ENCODE measurements at places on chromosomes 13 and 19. TPM values are rescaled to one million over a fixed set of nuclear protein-coding genes. Genes with fewer than 3 reads are reported as not detected.

ZNF69 gene
- 0.58 TPM for polyA plus RNA-seq

KRTDAP gene
- not detected for polyA plus RNA-seq

DNA sequence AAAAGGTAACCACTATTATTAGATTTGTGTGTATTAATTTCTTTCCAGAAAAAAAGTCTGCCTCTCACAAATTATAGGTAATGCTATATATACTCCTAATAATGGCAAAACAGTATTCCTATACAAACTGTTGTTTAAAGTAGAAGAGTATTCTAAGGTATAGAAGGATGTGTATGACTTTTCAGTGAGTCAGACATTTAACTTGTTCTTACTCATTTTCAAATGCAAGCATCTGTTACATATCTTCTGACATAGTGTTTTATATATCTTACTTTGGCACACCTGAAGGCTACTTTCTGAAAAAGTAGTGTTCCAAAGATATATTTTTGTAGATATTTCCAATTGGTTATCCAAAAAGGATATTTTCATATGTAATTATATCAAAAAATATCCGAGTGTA, 3.5 kb upstream of the SLITRK5 start:
- DNase-seq: no peak

DNA sequence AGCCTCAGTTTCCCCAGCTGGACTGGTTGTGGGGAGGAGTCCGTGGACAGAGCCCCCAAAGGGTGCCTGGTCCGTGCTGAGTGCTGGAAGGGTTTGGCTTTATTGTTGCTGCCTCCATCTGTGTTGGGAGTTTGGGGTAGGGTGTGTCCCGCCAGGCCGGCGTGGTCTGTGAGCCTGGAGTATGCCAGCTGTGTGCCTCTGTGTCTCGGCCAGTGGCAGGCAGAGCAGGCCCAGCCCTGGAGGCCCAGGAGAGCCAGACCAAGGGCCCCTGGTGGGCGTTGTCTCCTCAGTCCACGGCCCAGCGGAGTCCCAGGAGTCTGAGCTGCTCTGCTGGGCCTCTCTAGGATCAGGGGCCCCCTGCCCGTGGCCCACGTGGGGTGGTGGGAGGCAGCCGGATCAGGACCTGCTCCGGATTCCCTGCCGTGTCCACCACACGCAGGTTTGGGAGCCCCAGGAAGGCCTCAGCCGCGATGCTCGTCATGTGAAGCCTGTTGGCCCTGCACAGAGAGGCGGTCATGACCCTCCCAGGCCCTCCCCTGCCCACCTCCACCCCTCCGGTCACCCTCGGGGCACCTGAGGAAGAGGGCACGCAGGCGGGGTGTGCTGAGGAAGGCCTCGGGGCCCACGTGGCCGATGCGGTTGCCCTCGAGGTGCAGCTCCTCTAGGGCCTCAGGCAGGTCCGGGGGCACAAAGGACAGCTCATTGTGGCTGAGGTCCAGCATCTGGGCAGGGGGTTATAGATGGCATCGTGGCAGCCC, 6.6 kb downstream of the PODNL1 start:
- DNase-seq: peak; percentile 28

GRCh38 chr13:52345631-52346251, 60.2 kb downstream of the THSD1 start:
- no peak for DNase-seq

DNA sequence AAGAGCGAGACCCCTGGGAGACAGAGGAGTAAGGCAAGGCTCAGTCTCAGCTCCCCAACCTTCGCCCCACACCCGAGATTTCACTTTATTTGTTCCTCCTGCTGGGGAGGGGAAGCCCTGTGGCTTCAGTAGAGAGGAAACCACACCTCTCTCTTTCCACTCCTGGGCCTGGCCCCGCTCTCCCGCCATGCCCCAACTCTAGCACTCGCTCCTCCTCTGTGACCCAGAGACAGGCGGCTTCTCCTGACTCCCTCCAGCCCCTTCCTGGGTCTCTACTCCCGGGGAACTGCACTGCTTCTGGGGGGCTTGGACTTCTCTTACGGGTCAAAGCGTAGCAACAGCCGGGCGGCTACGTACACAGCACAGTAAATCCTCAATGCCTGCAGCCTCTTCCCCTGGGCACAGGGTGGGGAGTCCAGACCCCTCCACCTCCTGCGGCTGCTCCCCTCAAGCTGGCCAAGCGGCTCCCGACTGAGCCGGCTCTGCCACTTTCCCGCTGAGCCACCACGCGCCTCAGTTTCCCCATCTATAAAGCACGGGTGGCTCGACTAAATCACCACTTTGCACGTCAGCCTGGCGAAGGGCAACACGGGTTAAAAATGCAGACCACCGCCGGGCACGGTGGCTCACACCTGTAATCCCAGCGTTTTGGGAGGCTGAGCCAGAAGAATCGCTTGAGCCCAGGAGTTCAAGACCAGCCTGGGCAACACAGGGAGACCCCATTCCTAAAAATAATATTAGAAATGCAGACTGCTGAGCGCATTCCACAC, 1.4 kb downstream of the RNF126 start:
- no peak for DNase-seq

DNA sequence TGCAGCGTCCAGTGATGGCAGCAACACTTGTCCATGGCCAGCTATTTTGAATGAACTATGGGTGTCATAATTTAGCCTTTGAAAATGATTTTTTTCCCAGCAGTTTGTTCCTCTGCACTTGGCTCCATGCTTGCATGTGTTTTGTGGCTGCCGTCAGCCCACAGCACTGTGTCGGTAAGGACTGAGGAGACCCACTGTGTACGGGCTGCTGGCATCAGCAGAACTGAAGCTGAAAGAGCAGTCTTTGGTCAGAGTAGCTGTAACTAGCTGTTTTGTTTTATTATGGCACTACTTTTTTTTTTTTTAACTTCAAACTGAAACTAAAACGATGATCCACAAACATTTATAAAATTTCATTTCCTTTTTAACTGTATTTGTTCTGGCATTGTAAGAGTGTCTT, 50.3 kb upstream of the TEX29 start:
- DNase-seq: no peak

- DNase-seq: no peak
Observed at GRCh38 chr19:11238781-11239376, 540 bp upstream of the ANGPTL8 start.

ADAMTS10 gene
- 5.9 TPM for polyA plus RNA-seq

DNA sequence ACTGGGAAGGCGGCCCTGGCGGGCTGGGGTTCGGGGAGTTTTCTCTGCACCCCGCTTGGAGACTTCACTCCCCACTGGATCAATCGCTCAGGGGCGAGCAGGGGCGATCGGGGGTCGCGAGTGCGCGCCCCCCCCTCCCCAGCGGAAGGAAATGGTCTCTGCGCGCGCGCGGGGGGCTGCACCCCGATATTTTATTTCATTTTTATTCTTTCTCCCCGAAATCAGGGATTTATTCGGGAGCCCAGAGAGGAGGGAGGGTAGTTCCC, 421 bp downstream of the ARID3A start:
- DNase-seq: no peak

- DNase-seq: peak; percentile 53
Observed at GRCh38 chr19:10102787-10103236, 334 bp upstream of the ANGPTL6 start.

- no peak for DNase-seq
Observed at GRCh38 chr13:40026174-40026585, 370.7 kb downstream of the COG6 start.

DNA sequence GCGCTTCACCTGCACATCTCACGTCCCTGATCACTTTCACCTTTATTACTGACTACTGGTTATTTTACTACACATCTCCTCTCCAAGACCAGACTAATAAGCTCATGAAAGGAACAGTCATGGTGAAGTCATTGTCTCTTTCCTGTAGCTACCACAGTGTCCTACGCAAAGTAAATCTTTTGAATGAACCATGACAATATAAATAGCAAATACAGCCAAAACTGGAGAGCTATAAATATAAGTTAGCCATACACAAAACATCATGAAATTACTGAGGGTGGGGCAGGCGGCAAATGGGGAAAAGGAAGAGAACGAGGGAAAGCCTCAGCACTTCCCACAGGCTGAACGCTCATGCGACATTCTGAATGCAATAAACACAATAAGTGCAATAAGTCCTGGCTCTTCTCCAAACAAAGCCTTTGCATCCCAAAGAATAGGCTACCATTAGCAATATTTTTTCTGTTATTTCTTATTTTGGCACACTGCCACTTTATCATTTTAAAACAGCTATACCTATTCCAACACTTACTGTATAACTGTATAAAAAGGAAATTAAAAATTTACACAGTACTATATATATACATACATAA, 62.5 kb downstream of the TUBGCP3 start:
- DNase-seq: no peak

DNA sequence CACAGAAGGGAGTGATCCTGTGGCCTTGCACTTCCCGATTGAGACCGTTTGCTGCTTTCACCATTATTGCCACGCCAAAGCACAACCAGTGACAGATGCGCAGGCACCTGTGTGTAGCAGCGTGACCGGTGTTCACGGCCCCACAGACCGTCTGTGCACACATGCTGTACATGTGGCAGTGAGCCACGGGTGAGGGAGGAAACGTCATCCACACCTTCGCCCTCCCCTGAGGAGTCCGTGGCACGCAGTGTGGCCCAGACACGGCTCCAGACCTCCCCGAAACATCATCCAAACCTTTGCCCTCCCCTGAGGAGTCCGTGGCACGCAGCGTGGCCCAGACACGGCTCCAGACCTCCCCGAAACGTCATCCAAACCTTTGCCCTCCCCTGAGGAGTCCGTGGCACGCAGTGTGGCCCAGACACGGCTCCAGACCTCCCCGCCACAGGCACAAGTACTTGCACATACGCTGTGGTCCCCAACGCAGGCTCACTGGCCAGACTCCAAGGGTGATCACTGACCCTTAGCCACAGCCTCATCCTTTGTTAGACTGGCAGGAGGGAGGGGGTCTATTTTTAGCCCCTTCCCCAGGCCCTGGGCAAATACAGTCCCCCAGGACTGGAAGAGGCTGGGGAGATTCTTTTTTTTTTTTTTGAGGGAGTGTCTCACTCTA, 7.9 kb upstream of the SHC2 start:
- DNase-seq: no peak

DNA sequence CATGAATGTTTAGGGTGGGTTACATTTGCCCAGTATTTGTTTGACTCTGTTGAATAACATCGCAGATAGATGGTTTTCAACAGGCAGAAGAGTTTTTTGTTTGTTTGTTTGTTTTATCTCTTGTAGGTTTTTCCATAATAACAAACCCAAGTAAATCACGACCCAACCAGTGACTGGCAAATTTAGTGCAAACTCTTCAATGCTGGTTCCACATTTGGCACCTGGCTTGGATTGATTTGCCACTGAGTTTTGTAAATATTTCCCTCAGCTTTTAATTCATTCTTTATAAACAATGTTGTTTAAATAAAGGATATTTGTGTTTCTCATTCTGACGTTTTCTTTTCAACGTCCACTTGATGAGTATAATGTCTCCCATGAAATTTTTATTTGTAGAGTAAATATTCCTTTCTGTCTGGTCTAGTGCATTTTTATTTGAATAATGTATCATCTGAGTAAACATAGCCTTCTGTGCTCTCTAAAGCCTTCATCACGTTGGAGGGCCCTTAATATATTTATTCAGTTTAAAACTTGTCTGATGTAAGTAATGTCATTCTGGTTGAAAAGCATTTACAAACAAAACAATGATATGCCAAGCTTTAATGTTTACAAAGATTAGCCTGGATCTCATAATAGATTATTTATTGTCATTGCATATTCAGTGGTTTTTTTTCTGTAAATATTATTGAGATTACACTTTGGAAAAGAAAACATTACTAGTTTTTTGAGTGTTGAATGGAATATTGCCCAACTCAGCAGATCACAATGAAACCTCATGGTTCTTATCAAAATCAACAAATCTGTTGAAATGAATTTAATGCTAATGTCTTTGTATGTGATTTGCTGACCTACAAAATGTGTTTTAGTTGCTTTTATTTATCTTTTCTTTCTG, 90.4 kb upstream of the PEG3 start:
- no peak for DNase-seq

DNA sequence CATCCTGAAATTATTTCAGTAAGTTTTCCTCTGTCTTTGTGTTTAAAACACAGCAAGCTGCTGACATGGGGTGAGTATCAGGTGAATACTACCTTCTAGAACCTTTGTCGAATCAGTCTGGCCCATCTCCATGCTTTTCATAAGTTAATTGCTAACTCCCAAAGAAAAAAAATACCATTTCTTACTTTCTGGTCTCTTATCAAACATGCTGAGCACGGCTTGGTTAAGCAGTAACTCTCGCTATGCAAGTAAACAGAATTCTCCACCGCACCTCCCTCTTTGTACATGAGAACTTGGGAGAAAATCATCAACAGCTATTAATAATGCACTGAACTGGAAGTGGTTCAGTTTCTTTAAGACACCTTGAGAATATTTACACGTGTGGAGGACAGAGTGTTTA, 88.6 kb downstream of the FGF9 start:
- DNase-seq: no peak

- no peak for DNase-seq
Observed at GRCh38 chr19:31533114-31533513, 183.9 kb upstream of the TSHZ3 start.

GRCh38 chr19:33408538-33409434, 35.3 kb downstream of the CEBPG start:
- DNase-seq: peak; percentile 45

DNA sequence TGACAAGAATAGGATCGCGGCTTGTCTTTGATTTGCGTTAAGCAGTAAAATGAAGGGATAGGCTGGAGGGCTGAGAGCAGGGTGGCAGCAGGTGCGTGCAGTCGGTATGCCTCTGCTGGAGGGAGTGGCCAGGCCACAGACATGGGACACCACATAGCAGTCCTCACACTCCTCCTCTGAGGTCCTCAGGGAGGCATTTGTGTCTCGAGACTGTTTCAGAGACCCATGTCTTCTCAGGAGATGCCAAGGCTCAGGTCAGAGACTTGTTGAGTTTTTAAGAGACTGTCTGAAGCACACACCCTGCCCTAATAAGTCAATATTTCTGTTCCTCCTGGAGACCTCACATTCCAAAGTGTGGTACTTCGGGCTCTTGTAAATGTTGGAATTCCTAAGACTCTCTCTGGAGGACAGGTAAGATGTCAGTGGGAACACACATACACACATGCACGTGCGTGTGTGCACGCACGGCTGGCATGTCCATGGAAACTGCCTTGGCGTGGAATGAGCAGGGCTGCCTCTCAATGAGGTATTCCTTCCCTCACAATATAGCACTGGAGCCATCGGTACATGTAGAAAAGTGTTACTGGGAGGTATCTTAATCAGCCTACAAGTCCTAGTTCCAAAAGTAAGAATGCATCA, 46.4 kb downstream of the COL4A2 start:
- no peak for DNase-seq

ZNF626 gene
- 2.2 TPM for polyA plus RNA-seq

DNA sequence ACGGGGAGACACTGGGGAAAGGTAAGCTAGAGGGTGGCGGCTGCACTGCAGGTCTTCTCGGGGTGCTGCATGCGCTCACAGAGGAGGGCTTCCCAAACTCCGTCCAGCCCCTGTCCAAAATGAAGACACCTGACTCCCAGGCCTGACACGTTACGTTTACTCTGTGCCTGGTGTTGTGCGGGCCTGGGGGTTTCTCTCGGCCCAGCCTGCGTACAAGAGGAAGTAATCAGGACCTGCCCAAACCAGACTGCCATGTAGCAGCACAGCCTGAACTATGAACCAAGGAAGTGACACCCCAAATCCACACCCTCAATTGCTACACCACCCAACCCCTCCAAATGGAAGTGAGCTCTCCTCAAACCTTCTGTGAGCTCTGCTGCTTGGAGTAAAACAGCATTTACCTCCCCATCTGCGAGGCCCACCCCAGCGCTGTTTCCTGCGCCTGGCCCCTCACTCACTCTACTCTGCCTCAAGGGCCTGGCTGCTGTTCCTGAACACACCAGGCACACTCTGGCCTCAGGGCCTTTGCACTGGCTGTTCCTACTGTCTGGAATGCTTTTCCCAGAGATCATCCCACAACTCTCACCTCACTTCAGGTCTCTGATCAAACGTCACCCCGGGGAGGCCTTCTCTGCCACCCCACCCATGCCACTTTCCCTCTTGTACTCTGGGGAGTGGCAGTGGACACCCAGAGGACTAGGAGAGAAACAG, 3.0 kb downstream of the HSPBP1 start:
- no peak for DNase-seq

SIAH3 gene
- polyA plus RNA-seq: 0.08 TPM
